ENCODE measurements at places on chromosomes 1 and 21.

DNA sequence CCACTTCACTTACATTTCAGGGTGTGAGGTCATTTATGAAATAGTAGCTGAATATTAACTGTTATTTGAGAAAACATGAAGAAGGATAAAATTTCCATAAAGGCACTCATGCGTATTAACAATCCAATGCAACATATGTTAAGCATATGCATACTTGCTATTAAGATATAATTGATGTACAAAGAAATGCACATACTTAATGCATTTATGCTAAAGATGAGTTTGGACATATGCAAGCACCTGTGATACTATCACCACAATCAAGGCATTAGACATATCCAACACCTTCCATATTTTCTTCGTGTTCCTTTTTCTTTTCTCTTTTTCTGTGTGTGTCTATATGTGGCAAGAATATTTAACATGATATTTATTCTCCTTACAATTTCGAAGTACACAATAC, 464.8 kb upstream of the BRINP3 start:
- no peak for DNase-seq

DNA sequence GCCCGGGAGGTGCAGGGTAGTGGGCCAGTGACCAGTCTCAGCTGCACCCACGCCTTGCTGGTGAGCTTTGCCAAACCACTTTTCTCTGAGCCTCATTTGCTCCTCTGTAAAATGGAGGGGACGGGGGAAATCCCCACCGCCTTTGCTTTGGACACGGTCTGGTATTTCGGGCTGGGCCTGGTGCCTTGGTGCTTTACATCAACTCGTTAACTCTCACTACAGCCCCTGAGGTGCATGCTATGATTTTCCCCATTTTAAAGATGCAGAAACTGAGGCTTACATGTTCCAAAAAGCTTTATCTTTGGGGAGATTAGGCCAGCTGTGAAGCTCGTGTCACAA, 116.1 kb upstream of the RUNX3 start:
- no peak for DNase-seq

- peak; percentile 95 for DNase-seq
Observed at GRCh38 chr1:231828182-231828920, 201.8 kb downstream of the DISC1 start.

- DNase-seq: no peak
Observed at GRCh38 chr1:109383854-109384253, 13.9 kb downstream of the SORT1 start.

All from dermis blood vessel endothelial cell (primary cell).